NCI-H524 (cell line): ENCODE measurements at places on chromosomes 6 and 20.

GRCh38 chr6:134689641-134690040, 260.3 kb downstream of the ALDH8A1 start:
- DNase-seq: no peak

GRCh38 chr6:14728396-14729024, 517.4 kb upstream of the JARID2 start:
- no peak for DNase-seq

GRCh38 chr6:138645976-138646640, 127.5 kb upstream of the CCDC28A start:
- DNase-seq: no peak

DNA sequence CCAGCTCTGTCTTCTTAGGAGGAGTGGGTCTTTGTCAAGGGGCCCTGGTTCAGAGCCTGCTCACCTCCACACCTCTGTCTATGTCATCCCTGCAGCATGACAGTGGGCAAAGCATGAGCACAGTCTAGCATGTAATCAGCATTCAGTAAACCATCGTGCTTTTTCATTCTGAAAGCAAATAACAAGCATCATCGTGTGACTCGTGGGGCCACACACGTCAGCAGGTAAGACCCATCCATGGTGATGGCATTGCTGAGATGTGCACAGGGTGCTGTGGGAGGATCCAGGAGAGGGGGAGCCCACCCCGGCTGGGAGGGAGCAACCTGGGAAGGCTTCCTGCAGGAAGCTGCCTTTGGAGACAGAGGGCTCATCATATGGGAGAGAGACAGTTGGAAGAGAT, 106.7 kb downstream of the TMEM242 start:
- DNase-seq: no peak

- no peak for DNase-seq
These were observed 126.5 kb downstream of the UTRN start for GRCh38 chr6:144411531-144412165.
